NCI-H2107 (cell line): ENCODE measurements at places on chromosomes 2 and 18.

GRCh38 chr2:218856167-218856895 lies 3.3 kb upstream of the WNT6 start:
- no peak for DNase-seq

GRCh38 chr2:40439473-40439872 lies 12.4 kb downstream of the SLC8A1 start:
- no peak for DNase-seq

DNA sequence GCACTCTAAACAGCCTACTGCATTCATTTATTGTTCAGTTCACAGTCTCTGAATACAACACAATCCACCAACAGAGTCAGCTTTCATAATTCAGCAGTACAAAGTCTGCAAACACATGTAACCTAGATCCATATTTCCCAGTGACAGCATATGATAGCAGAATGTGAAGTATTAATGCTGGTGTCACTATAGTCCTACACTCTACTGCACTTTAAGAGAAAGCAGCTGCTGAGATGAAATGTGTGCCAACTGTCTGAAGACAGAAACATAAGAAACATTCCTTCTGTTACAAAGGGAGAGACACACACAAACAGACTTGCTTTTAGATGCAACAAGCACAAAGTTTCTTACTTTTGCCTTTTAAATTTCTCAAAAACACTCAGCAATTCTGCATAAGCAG lies 441.8 kb downstream of the ZEB2 start:
- no peak for DNase-seq

DNA sequence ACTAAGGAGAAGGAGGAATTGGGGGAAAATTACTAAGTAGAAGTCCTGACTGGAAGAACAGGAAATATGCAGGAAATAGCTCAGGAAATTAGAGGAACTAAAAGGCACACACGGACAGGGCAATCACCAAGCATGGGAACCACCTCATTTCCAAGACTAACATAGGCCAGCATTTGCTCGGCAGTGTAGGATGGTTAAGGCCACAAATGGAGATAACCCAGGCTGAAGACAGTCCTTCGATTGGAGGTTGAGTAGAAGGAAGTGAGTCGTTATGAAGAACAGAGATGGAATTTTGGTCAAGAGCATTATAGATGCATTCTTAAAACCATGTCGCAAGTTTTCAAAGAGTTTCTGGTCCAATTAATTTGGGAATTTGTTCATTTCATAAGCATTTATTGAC lies 401.4 kb downstream of the ALK start:
- no peak for DNase-seq

DNA sequence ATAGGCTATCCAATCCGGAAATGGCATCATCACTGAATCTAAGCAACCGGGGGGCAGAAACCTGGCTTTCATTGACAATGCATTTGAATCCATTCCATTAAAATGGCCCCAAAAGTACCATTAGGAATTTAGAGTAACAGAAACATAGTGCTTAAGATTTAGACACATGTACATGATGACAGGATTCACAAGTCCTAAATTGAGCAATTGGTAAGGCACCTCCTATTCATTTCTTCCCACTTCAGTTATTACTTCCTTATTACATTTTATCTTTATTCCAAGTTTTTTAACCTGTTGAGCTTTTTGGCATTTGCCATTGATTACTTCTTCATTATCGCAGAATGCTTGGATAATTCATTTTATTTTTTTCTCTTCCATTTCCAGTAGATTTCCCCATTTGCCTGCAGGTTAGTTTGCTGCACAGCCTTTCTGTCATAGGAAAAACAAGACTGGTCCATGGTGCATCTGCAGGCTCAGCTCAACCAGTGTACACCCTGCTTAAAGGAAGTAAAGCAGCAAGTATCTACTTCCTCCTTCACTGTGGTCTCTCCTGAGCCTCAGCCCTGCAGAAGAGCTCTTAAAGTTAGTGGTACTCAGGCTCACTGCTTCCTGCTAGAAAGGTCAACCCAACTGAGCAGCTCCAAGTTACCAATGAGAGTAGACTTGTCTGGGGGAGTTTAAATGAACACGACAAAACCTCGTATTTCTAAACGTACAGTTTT lies 89.2 kb downstream of the DOCK10 start:
- no peak for DNase-seq

DNA sequence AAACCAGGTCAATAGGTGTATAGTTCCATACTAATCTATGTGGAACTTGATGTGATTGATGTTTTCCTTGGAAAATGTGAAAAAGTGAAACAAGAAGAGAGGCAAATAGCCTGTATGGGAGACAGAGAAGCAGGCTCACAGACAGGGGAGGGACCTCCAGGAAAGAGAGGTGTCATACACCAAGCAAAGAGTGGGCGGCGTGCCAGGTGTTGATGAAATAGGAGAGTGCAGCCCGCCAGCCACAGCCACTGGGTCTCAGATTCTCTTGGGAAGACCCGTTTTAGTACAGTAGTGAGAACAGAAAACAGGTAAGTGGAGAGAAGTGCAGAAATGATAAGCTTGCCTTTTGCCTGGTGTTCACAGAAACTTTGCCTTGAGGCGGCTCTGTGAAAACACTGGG lies 301.9 kb downstream of the ZNF407 start:
- DNase-seq, result peak; percentile 90
